ENCODE measurements at places on chromosomes 2 and 18.

- no peak for DNase-seq
Measured at GRCh38 chr2:200023570-200023969, 68.2 kb downstream of the MAIP1 start.

GRCh38 chr18:27223526-27224291 lies 38.6 kb upstream of the CHST9 start:
- DNase-seq, result no peak

GRCh38 chr2:239113615-239114014 lies 265.7 kb downstream of the TWIST2 start:
- no peak for DNase-seq

DNA sequence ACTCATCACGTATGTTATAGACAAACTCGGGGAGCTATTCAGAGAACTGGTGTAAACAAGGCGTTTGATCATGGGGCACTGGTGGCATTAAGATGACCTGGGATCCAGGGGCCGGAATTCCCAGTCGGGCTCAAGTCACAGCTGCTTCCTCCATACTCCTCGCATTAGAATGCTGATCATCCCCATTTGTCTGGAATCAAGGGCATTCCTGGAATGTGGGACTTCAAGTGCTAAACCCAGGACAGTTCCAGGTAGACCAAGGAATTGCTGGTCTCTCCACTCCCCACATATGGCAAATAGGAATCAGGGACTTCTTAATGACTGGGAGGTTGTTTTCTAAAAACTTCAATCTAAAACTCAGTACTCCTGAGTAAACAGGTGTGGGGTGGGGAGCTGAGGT lies 355.7 kb upstream of the RAB6C start:
- no peak for DNase-seq

DNA sequence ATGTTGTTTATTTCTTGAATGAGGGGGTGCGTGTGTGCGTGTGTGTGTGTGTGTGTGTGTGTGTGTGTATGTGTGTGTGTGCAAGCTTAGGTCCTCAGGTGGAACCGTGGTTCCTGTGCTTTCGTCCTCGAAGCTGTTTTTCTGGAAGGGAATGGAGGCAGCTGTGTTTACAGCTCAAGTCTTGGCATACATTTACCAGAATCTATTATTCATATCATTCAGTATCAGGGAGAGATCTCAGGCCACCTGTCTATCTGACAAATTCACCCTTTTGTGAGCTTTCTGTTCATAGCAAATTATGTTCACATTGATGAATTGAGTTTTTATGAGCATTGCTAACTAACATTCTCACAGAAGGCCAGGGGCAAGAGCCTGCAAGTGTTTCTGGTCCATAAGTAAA lies 550.4 kb downstream of the ARHGAP15 start:
- DNase-seq, result no peak

- DNase-seq, result no peak
Measured at GRCh38 chr2:25226827-25227226, 58.4 kb upstream of the POMC start.

- DNase-seq, result no peak
Measured at GRCh38 chr2:148963461-148963860, 75.0 kb upstream of the LYPD6B start.

GRCh38 chr2:7594211-7594610 lies 677.0 kb downstream of the RNF144A start:
- no peak for DNase-seq

GRCh38 chr2:208415897-208416296 lies 9.3 kb downstream of the PTH2R start:
- peak; percentile 61 for DNase-seq

DNA sequence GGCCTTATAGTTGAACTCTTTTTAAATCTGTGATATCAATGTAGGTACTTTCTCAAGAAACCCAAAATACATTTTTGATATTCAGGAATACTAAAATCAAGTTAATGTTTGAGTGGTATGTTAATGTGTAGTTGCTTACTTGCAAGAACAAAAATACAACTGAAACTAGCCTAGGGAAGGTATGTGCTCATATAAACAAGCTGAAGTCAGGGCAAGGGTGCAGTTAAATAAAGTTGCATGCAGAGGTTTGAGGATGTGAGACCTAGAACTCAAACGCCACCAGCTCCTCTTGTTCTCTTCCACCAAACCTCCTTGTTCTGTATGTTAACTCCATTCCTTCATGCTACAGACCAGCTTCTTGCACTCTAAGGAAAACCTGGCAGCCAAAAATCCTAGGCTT lies 388.3 kb upstream of the SMIM21 start:
- DNase-seq, result no peak

GRCh38 chr2:205780645-205781044 lies 98.3 kb downstream of the NRP2 start:
- no peak for DNase-seq

GRCh38 chr2:131827481-131828163 lies 299.9 kb downstream of the CCDC74A start:
- no peak for DNase-seq

DNA sequence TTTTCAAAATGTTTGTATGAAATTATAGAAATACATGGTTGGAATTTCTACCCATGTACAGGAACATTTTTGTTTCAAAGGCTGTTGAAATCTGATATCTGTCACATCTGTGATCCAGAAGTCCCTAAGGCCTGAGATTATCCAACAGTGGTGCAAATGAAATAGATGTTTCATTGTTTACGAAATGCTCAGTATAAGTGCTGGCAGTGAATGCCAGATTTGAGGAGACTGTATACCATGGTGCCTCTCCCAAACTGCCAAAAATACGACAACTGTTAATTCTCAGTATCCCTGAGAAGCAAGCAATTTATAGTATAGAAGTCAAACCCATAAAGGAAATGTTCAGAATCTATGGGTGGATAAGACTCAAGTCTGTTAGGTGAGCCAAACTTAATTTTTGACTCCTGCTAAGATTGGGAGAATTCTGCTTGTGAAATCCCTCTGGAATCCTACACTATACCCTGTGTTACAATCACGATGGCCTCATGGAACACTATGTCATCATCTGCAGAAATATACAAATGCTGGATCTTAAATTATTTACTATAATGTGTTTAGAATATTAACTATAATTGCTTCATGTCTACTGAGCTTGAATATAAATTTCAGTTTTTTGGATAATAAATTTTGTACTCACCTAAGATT lies 71.2 kb upstream of the DOCK10 start:
- DNase-seq, result no peak

GRCh38 chr2:79159653-79160052 lies at the start of gene REG3A:
TSS of gene REG3A (minus strand) at chr2:79159753. CDS start at chr2:79159405, 348 bp downstream.
- no peak for DNase-seq

DNA sequence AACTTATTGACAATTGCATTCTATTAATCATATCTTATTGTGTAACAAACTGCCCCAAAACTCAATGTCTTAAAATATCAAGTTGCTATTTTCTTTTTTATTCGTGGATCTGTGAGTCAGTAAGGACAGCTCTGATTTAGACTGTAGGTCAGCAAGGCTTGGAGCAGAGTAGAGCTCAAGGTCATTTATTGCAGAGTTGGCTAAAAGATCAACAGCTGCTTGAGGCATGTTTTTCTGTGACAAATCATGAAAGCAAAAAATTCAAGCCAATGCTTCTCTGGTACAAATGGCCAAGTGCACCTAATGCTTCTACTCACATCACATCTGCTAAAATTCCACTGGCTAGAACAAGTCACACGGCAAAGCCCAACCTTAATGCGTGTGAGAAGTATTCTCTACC lies 497.7 kb upstream of the LRATD1 start:
- no peak for DNase-seq

- no peak for DNase-seq
Measured at GRCh38 chr2:195392446-195393336, 264.3 kb upstream of the SLC39A10 start.

DNA sequence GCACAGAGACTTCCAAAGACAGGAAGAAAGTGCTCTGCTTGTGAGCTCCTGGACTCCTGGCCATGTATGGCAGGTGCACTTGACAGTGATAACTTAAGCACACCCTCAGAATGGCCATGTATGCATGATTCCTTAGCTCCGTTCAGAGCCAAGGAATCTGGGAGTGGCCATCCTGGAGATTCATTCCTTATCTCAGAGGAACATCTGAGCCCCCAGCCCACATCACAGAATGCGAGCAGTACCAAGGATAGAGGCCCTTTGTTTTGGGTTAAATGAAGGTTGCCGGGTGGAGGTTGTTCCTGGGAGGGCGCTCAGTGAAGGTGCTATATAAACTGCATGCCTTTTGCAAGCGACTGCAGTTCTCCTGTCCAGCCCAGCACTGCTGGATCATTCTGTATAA lies 26.9 kb downstream of the DIPK1C start:
- DNase-seq, result no peak

DNA sequence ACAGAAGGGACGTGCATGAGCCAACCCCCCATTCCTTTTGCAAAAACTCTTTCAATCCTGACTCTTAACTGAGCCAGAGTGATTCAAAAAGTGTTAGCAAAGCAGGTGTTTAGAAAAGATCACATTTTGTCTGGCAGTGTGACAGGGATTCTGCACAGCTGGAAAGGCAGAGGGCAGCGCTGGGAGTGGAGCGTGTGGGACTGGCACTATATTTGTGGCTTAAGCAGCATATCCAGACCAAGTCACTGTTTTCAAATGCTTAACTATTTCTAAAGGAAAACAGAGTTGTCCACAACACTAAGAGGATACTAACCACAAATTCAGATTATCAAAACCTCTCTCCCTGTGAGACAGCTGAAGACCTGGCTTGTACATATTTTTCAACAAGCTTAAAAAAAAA lies 19.0 kb downstream of the CABYR start:
- DNase-seq, result no peak

- DNase-seq, result no peak
Measured at GRCh38 chr2:42804338-42804737, 12.0 kb upstream of the HAAO start.

- DNase-seq, result no peak
Measured at GRCh38 chr2:52054824-52055223, 1022.9 kb upstream of the NRXN1 start.

- DNase-seq, result no peak
Measured at GRCh38 chr2:237498341-237498740, 11.3 kb downstream of the MLPH start.

GRCh38 chr2:220134756-220135534 lies 507.5 kb downstream of the SLC4A3 start:
- no peak for DNase-seq

- no peak for DNase-seq
Measured at GRCh38 chr2:232146294-232146693, 184.8 kb downstream of the DIS3L2 start.

GRCh38 chr2:208948073-208948472 lies 475.8 kb upstream of the MAP2 start:
- no peak for DNase-seq

- DNase-seq, result no peak
Measured at GRCh38 chr2:1203772-1204171, 209.5 kb upstream of the TPO start.

DNA sequence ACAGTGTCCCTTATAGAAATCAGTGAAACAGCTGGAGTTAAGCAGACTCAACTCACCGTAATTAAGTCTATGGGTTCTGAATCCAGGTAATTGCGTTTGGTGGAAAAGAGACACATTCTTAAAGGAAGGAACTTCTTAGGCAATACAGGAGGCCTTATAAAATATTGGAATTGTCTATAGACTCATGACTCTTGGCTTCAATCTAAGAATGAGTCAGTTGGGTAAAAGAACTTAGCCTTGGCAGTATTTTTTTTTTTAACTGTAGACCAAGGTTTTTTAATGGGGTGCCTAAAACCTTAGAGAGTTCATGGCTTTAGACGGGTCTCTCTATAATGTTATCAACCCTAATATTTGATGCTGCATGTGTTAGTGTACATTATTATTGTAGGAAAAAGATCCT lies 47.6 kb downstream of the CCDC85A start:
- DNase-seq, result no peak

DNA sequence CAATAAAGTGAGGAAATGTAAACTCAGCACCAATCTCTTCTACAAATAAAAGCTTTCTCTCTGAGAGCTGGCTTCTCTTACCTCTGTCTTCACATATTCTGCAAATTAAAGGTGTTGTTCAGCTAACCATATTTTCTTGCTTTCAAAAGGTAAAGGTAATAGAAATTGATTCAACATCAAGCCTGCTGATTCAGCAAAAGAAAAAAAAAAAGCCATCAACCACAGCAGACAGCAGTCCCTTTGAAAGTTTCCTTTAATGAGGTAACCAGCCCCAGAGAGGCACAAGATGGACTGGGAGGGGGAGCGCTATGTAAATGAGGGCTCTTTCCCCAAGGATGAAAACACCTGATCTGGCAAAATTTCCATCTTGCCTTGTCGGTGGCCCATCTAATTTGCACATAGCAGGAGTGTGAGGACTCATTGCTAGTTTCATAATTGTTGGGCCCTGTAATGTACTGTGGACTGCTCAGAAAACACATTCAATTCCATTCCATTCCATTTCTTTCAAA lies 154.9 kb upstream of the SOX11 start:
- DNase-seq, result no peak

DNA sequence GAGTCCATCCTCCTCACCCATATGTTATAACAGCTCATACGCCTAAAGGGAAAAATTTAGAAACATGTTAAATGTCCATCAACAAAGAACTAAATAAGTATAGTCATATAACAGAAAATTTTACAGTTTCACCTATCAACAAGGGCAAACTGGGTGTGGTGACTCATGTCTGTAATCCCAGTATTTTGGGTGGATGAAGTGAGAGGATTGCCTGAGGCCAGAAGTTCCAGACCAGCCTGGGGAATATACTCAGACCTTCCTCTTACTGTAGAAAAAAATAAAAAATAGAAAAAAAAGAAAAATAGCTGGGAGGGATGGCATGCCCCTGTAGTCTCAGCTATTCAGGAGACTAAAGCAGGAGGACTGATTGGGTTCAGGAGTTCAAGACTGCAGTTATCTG lies 48.3 kb upstream of the GULP1 start:
- no peak for DNase-seq

DNA sequence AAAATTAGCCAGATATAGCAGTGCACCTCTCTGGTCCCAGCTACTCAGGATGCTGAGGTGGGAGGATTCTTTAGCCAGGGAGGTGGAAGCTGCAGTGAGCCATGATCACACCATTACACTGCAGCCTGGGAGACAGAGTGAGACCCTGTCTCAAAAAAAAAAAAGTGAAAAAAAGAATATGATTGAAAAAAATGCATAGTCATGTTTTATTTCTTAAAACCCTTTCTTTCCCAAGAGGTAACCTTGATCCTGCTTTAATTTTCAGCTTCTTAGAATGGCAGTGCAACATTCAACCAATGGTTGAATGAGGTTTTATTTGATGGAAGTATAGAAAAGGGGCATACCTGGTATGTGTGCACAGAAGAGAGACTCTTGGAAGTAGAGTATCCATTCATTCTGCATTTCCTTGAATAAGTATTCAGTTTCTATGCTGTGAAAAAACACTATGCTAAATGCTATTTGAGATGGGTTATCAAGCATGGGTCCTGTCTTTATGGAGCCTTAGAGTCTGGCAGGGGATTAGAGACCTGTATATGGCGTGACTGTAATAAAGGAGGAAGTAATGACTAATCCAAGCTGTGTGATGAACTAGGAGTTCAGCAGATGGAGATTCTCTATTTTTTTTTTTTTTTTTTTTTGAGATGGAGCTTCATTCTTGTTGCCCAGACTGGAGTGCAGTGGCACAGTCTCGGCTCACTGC lies 146.3 kb downstream of the WDSUB1 start:
- no peak for DNase-seq

- no peak for DNase-seq
Measured at GRCh38 chr2:42957861-42958301, 165.5 kb upstream of the HAAO start.

GRCh38 chr2:197949224-197949623 lies 144.8 kb downstream of the PLCL1 start:
- no peak for DNase-seq

Data from activated CD4-positive, alpha-beta T cell treated with anti-CD3 and anti-CD28 coated beads, Interleukin-2, Interleukin-6, amounts not matched to agents 100 ng/mL and 50 ng/mL, durations not matched to agents 16 hours and 8 hours (primary cell).